ENCODE measurements at places on chromosomes 6 and 20. TPM values are rescaled to one million over a fixed set of nuclear protein-coding genes. Genes with fewer than 3 reads are reported as not detected.

The MYLIP gene
- 23.2 TPM for total RNA-seq

The PSORS1C2 gene
- not detected for total RNA-seq

The BPIFB4 gene
- total RNA-seq, result not detected

The CCDC170 gene
- total RNA-seq, result 0.21 TPM

The LAMA4 gene
- total RNA-seq, result 65.7 TPM

The SIM1 gene
- 29.7 TPM for total RNA-seq

The DEFB132 gene
- not detected for total RNA-seq

The PI3 gene
- total RNA-seq, result not detected

The DHX16 gene
- total RNA-seq, result 25.3 TPM

The DDO gene
- 7.3 TPM for total RNA-seq

The CLPSL1 gene
- not detected for total RNA-seq

The CEBPB gene
- 29.6 TPM for total RNA-seq

The TSHZ2 gene
- total RNA-seq, result not detected

The TCF15 gene
- total RNA-seq, result not detected

The AGER gene
- 0.86 TPM for total RNA-seq

The CRISP3 gene
- not detected for total RNA-seq

The PLA2G7 gene
- not detected for total RNA-seq

The TCP11 gene
- total RNA-seq, result not detected

The BTN1A1 gene
- total RNA-seq, result not detected

The WFDC2 gene
- not detected for total RNA-seq

The SDC4 gene
- 34.8 TPM for total RNA-seq

The EYA4 gene
- total RNA-seq, result 18.5 TPM

The LRRC73 gene
- total RNA-seq, result 1.6 TPM

The MOG gene
- total RNA-seq, result not detected

The CRISP2 gene
- total RNA-seq, result not detected

The FAM217A gene
- total RNA-seq, result not detected

The CD24 gene
- 337 TPM for total RNA-seq

The WFDC9 gene
- not detected for total RNA-seq

The TNFRSF6B gene
- total RNA-seq, result 5.2 TPM

The TBX18 gene
- 22.6 TPM for total RNA-seq

The PRRT1 gene
- total RNA-seq, result not detected

The CDSN gene
- total RNA-seq, result not detected

The NKAIN2 gene
- total RNA-seq, result 0.37 TPM

The PDE7B gene
- 0.52 TPM for total RNA-seq

The PPP1R3G gene
- total RNA-seq, result 1.0 TPM

The DYNLRB1 gene
- 238 TPM for total RNA-seq

The ANKEF1 gene
- total RNA-seq, result not detected

The BCLAF1 gene
- 95.0 TPM for total RNA-seq

The SMPDL3A gene
- total RNA-seq, result 13.6 TPM

The VSX1 gene
- not detected for total RNA-seq

The ADIG gene
- total RNA-seq, result not detected

The ADGRB3 gene
- total RNA-seq, result 0.13 TPM

The RARS2 gene
- total RNA-seq, result 28.7 TPM
